ENCODE measurements at places on chromosomes 6 and 20. TPM values are rescaled to one million over a fixed set of nuclear protein-coding genes. Genes with fewer than 3 reads are reported as not detected.

SIRPD gene
- total RNA-seq: not detected

TREML1 gene
- total RNA-seq: not detected

- DNase-seq: no peak
These were observed 42.4 kb upstream of the DDR1 start for GRCh38 chr6:30841644-30842504.

ALDH8A1 gene
- 1.5 TPM for total RNA-seq

RNF39 gene
- 1.4 TPM for total RNA-seq

DNA sequence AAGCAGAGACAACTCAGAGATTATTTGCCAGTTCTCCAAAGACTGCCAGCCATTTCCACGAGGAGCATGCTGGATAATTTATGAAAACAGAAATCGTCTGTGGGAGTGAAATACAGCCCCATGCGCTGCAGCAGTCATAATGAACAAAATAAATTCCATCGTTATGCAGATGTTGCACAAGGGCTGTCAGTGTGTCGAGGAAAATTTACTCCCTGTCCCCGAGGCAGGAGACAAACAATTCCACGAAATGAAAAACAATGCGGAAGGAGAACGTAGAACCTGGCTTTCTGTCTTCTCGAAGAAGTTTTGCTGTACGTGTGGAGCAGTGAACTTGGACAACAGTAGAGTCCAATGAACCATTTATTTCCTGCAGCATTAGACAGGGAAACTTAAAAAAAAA lies 399.4 kb downstream of the CD83 start:
- no peak for DNase-seq

DNA sequence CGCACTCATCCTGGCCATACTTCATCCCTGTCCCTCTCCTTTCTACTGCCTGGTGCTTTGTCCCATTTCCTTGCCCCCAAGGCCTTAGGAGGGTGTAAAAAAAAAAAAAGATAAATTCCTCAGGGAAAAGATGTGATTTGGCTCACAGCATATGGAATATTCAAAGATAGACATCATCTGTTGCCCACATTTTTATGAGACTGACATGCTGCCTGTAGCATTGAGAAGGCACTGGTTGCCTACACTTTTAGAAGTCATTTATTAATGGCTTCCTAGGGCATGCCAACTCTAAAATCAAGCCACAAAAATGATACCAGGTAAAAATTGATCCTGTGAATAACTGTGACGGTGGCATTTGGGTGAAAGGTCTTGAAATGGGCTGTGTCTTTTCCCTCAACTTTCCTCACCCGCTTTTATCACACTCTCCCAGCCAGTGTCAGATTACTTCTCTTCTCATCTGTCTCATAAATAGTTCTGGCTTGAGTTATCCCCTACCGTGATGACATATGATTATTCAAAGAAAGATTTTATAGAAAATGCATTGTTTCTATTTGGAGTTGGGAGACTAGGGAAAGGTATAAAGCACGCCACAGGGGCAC lies 139.4 kb downstream of the CARMIL1 start:
- DNase-seq: peak; percentile 54

MEI4 gene
- 0.09 TPM for total RNA-seq

DNA sequence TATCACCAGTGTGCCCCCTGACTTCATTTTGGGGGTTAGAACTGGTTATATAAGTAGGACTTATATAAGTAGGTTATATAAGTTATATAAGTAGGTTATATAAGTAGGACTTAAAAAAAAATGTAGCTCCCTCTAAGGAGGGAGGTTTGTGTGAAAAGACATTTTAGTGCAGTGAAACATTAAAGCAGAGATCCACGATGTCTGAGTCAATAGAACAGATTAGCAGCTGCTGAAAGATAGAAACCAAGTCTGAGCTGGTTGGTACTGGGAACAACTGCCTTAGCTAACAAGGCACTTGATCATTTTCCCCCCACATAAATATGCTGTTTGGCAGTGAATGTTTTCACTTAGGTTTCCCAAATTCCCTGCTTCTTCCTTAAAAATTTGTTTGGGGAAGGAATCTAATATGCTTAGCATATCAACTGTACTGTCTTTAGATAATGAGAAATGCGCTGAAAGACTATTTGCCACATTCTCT lies 2.1 kb upstream of the RPS12 start:
- DNase-seq: no peak

BYSL gene
- total RNA-seq: 55.6 TPM

RNF217 gene
- total RNA-seq: 16.4 TPM

GMPR gene
- total RNA-seq: 3.9 TPM

DNA sequence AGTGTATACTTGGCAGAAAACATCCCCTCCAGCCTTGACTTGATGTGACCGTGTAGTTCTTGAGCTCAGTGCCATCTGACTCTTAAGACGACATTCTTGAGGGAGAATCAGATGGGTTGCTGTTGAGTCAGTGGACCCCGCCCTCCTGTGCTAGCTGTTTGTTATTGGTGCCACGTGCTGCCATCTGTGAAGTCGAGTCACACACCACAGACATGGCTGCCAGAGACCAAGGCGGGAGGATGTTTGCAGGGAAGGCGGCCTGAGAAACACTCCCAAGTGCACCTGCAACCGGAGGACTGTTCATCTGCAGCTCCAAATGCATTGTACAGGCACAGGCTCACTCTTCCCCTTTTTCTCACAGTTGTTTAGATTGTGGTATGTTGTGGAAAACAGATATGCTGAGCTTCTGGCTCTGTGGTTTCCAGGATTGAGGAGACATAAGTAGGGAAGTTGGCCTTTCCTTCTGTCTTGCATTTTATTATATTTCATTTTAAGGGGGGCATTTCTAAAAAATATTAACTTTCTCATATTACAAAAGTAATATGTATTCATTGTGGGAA lies 345.3 kb upstream of the ZFP64 start:
- DNase-seq: no peak

GRCh38 chr6:63689421-63689820 lies 53.8 kb downstream of the PHF3 start:
- no peak for DNase-seq

- no peak for DNase-seq
These were observed 71.4 kb upstream of the PREP start for GRCh38 chr6:105474234-105474633.

RIPPLY2 gene
- not detected for total RNA-seq

FOXA2 gene
- total RNA-seq: 1.1 TPM

DNA sequence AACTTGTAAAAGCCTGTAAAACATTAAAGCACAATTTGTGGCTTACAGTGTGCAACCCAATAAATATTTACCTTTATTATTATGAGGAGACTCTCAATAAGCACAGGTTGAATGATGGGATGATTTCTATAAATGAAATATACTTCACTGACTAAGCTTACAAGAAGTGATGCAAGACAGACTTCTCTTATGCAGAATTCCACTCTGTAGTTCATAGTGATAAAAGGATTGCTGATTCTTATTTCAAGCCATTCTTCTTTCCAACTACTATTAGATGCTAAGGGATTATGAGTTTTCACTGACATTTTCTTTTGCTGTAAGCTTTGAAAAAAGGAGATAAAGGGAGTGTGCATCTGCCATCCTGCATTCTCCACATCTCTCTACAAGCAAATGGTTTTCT lies 149.0 kb upstream of the ARG1 start:
- DNase-seq: no peak

GRCh38 chr20:50541606-50542041 lies 31.4 kb downstream of the PTPN1 start:
- DNase-seq: peak; percentile 19

SUMO4 gene
- 1.4 TPM for total RNA-seq

- no peak for DNase-seq
These were observed 142.7 kb upstream of the SLC35B3 start for GRCh38 chr6:8578006-8578405.

- no peak for DNase-seq
These were observed 29.7 kb downstream of the POFUT1 start for GRCh38 chr20:32237419-32237818.

- no peak for DNase-seq
These were observed 7.0 kb upstream of the RNF217 start for GRCh38 chr6:124955108-124955856.

Measured in Calu3 (cell line).